ENCODE measurements at places on chromosomes 13 and 19.
A peak's percentile ranks its signal among the peaks of the same experiment; 100 is the strongest.

DNA sequence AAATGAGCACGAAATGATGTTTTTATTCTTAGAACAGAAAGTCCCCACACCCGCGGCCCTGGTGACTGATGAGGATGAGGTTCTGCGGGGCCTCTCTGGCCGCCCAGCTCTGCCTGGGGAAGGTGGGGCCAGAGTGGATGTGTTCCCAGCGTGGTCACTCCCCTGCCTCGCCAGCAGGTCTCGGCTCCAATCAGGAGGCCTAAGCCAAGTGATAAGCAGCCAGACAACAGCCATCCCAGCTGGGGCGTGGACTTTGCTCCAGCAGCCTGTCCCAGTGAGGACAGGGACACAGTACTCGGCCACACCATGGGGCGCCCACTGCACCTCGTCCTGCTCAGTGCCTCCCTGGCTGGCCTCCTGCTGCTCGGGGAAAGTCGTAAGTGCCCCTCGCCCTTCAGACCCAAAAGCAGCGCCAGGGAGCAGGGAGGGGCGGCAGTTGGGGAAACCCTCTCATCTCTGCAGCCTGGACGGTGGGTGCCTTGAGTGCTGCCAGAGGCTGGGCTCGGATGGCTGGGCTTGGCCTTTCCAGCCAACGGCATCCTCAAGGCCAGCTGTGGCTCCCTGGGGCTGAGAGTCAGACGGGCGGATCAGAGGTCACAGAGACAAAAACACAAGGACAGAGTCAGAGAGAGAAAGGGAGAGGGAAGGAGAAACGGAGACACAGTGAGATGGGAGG is at the start of gene F10:
TSS of gene F10 (plus strand) at position 250 of the 676 bp plus-strand sequence. CDS start at position 307, 57 bp downstream.
- no peak for DNase-seq

- DNase-seq = no peak
Observed at GRCh38 chr13:32881074-32881776, 135.0 kb upstream of the KL start.

DNA sequence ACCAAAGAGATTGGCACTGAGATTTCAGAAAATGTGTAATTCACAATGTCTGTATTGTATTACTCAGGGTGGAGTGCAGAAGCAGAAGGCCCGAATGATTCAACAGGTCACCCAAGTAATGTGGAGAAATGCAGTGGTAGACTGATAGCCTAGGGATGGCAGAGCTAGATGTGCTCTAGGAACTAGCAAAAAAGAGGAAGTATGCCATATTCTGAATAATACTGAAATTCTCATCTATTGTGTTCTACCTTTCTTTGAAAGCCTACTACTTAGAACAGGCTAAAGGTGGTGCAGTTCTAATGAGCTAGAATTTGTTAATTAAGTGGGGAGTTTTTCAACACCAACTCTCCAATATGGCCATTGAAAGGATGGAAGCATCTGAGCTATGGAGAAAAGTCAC is 1449.8 kb upstream of the MIR17HG start:
- DNase-seq = no peak

DNA sequence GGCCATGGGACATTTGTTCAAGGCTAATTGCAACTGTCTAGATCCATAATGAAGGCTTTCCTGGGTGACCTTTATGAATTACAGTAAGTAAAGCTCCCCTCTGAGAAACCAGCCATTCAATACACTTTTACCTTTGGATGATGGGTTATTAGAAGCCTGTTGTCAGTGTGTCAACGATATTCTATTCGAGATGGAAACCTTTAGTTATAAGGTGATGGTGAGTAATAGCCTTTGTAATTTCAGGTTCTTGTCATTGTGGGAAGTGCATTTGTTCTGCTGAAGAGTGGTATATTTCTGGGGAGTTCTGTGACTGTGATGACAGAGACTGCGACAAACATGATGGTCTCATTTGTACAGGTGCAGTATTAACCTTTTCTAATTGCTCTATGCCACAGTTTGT is 261.7 kb downstream of the ITGBL1 start:
- DNase-seq = no peak

DNA sequence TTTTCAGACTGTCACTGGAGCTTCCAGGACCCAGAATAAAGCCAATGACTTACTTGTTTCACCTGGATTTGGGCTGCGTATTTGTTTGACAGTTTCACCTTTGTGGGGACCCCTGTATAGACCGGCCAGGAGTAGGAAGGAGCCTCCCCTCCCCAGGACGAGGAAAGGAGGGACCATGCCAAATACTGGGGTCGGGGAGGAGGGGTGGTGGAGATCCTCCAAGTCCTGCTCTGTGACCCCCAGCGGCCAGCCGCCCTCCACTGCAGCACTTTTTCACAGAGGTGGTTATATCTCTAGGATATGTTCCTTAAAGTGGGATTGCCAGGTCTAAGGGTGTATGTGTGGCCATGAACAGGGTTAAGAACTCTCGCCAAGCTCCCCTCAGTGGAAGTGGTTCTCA is 25.7 kb upstream of the ZNF492 start:
- DNase-seq = no peak

DNA sequence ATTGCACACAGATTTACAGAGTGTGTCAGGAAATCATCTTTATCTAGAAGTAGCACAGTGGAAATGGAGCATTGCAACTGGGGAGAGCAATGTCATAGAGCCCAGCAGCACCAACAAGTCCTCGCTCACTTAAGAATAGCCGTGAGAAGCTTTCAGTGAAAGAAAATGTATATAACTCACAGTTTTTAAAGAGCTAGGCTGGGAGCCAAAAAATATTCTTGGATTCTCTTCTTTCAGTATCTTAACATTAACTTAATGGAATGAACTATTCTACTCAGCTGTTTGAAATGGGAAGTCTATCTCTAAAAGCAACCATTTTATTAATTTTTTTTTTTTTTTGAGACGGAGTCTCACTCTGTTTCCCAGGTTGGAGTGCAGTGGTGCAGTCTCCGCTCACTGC is 329.6 kb downstream of the COG6 start:
- no peak for DNase-seq

DNA sequence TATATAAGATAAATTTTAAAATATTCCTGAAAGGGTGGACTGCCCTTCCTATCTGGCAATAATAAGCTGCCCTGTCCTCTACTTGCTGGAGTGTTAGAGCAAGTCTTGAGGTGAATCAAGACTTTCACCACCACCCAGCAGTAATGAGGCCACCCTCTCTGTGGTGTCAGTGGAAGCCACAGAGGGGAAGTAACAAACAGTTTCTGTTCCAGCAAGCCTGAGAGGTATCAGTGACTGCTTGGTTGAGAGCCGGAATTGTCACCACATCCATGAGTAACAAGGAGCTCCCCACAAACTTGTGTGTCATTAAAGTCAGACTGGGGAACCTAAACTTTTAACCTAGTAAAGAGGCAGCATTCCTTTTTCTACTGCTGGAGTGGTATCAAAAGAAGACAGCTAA is 532.7 kb upstream of the SPRY2 start:
- peak; percentile 27 for DNase-seq

- no peak for DNase-seq
Observed at GRCh38 chr13:63129995-63130394, 1714.3 kb upstream of the PCDH20 start.

DNA sequence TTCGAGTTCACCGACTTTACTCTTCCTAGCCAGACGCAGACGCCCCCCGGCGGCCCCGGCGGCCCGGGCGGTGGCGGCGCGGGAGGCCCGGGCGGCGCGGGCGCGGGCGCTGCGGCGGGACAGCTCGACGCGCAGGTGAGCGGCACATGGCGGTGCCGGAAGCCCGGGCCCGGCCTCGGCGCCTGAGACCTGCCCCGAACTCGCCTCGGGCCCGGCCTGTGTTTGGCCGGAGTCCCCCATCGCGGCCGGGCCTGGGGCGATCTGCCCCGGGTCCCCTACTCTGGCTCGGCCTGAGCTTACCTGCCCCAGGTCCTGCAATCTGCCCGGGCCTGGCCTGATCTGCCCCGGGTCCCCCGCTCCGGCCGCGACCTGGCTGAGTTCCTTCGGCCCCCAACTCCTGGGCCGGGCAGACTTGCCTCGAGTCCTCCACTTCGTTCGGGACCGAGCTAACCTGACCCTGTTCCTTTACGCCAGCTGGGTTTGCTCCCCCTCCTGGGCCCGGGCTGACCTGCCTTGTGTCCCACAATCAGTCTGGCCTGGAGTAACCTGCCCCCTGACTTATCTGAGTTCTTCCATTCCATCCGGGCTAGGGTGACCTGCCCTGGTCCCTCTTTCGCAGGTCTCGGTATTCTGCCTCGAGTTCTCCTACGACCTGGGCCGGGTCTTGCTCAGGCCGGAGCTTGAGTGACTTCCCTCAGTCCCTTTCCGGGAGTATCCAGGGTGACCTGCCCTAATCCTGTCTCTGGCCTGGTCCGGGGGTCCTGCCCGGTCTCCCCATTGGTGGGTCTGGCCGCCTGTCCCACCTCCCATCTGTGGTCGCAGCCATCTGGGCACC is 764 bp downstream of the UPF1 start:
- DNase-seq = peak; percentile 30

- DNase-seq = peak; percentile 30
Observed at GRCh38 chr13:97225533-97225932, 3.4 kb downstream of the MBNL2 start.

- DNase-seq = no peak
Observed at GRCh38 chr13:64791373-64791772, 2438.8 kb downstream of the PCDH9 start.

- no peak for DNase-seq
Observed at GRCh38 chr13:27168086-27168485, 3.5 kb downstream of the USP12 start.

- DNase-seq = no peak
Observed at GRCh38 chr13:63972328-63972727, 2556.7 kb upstream of the PCDH20 start.

DNA sequence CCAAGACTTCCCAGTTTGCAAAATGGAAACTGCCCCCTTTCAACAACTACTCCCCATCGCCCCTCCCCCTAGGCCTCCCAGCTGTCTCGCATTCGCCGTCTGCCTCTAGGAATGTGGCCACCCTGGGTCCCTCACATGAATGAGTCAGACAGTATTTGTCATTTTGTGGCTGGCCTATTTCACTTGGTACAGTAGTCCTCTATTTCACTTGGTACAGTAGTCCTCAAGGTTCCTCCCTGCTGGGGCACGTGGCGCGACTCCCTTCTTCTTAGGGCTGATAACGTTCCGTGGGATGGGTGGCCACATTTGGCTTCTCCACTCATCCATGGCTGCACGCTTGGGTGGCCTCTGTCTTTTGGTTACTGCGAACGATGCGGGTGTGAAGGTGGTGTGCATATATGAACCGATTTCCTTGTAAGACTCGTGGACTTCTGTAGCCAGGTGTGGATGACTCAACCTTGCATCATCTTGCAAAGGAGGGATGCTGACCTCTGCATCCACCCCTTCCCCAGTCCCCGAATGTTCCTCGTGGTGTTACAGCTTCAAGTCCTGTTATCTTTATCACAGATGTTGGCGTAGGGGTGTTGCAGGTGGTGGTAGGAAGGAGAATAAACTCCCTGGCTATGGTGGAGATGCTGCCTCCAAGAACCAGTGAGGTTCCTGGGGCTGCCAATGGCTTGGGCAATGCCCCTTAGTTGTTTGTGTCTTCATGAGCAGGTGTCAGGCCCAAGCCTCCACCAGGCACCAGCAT is 112.1 kb upstream of the SOX1 start:
- DNase-seq = no peak

DNA sequence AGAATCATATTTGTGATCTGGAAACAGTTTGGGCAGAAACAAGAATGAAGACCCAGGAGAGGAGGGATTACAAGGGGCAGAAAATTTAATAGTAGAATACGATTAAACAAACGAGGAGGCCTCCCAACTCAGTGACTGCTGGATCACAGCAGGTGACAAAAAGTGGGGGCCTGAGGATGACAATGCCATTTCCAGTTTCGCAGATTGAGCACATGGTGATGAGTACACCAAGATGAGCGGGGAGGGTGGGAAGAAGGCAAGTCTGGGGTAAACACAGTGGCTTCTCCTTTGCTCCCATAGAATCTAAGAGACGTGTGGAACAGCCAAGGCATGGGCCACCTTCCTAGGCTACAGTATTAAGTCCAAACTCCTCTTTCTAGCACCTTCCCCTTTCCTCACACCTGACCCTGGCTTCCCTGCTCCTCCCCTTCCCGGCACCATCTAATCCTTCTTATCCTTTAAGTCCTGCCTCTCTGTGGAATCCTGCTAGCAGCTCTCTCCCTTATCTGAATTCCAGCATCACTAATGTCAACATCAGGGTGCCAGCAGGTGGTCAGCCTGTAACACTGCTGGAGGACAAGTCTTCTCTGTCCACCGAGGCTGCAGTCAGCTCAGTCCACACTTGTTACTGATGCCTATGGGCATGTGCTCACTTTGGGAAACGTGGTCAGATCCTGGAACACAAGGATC is 13.5 kb downstream of the ATP7B start:
- DNase-seq = no peak

GRCh38 chr19:2982561-2982960 is 5.2 kb downstream of the TLE6 start:
- DNase-seq = no peak

DNA sequence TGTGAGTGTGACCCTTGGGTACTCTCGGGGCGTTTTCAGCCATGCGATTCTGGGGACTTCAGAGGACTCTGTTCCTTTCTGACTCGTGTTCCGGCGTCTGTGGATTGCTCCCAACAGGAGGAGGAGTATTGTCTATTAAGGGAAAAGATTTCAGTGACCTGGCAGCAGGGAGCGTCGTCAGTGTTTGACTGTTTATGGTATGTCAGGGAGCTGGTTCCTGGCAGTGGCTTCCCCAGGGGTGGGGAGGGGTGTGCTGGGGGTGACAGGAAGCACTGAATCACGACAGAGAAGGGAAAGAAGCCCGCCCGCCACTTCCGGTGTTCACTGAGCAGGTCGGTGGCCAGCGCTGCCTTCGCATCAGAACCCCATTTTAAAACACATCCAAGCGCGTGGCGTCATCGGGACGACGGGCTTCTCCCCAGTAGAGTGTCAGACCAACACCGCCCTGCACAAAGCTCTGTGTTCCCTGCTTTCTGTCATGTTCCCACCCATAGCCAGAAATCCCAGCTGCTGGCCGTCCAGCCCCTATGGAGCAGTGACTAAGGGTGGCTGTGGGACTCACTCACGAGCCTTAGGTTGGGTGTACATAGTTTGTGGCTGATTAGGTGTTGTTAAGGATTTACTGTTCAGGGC is 33.8 kb downstream of the COL4A2 start:
- peak; percentile 37 for DNase-seq

DNA sequence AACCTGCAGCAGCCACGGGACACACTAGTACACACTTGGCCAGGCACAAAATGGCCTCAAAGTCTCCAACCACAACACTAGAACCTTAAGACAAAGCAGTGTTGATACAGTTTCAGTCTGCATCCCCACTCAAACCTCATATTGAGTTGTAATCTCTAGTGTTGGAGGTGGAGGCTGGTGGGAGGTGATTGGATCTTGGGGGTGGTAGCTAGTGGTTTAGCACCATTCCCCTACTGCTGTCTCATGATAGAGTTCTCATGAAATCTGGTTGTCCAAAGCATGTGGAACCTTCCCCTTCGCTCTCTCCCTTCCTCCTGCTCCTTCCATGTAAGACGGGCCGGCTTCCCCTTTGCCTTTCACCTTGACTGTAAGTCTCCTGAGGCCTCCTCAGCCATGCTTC is 638.7 kb downstream of the UQCRFS1 start:
- DNase-seq = no peak
